ENCODE measurements at places on chromosomes 7 and 10.

GRCh38 chr7:152521420-152522337 lies 85.9 kb upstream of the KMT2C start:
- DNase-seq: no peak

GRCh38 chr10:42956045-42956444 lies 120.8 kb upstream of the RET start:
- no peak for DNase-seq

- no peak for DNase-seq
These were observed 192.7 kb downstream of the MLLT10 start for GRCh38 chr10:21726601-21727225.

GRCh38 chr7:151705636-151706276 lies 171.2 kb downstream of the PRKAG2 start:
- peak; percentile 86 for DNase-seq

DNA sequence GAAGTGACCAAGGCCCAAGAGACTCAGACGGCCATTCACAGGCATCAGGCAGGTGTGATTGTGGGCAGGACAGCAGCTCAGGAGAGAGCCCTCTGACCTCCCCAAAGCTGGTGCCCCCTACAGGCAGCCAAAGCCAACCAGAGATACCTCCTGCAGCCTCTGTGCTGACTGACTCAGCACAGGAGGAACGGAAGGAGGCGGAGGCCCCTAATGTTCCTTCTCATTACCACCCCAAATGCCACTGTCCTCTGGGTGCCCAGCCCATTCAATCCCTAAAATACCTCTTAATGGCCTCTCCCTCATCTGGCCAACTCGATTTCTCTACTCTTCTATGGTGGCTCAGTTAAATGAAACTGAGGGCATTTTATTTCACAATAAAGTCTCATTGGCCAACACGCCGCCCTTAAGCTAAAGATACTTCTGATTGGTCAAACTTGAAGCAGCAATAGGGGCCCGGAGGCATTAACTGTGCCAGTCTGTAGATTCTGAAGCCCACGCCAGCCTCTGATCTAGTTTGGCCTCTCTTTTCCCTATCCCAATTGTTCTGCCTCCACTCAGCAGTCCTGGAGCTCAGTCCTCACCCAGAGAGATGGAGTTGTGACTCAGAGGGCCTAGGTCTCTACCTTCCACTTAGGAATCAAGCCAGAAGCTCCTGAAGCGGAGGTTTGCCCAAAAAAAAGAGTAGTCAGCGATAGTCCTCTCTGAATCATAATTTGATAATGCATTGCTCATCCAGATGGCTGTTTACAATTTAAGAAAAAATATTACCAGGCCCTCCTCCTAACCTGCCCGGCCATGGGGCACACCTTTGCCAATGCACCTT lies 1.2 kb downstream of the CYREN start:
- peak; percentile 56 for DNase-seq

- no peak for DNase-seq
These were observed 254.9 kb downstream of the PLXNA4 start for GRCh38 chr7:132321387-132321786.

- no peak for DNase-seq
These were observed 781.0 kb upstream of the LRRN3 start for GRCh38 chr7:110309941-110310340.

DNA sequence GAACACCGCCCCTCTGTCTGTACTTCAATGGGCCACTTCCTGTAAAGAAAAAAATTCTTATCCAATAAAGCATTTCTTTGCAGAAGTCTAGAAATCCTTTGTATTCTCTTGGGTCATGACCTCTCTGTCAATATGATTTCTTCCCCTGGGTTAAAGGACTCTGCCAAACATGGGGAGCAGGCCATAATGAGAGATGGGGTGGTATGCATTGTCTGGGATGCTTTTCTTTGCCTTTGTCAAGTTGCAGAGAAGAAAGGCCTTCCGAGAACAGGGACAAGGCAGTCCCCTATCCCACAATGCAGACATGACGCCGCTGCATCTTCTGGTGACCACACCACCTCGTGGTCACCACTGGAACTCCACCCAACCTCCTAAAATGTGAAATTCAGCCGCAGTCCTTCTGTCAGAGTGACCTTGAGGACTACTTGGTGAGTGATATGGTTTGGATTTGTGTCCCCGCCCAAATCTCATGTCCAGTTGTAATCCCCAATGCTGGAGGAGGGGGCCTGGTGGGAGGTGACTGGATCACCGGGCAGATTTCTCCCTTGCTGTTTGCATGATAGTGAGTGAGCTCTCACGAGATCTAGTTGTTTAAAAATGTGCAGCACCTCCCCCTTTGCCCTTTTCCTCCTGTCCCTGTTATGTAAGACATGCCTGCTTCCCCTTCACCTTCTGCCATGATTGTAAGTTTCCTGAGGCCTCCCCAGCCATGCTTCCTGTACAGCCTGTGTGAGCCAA lies 15.2 kb upstream of the FRMPD2 start:
- peak; percentile 79 for DNase-seq

DNA sequence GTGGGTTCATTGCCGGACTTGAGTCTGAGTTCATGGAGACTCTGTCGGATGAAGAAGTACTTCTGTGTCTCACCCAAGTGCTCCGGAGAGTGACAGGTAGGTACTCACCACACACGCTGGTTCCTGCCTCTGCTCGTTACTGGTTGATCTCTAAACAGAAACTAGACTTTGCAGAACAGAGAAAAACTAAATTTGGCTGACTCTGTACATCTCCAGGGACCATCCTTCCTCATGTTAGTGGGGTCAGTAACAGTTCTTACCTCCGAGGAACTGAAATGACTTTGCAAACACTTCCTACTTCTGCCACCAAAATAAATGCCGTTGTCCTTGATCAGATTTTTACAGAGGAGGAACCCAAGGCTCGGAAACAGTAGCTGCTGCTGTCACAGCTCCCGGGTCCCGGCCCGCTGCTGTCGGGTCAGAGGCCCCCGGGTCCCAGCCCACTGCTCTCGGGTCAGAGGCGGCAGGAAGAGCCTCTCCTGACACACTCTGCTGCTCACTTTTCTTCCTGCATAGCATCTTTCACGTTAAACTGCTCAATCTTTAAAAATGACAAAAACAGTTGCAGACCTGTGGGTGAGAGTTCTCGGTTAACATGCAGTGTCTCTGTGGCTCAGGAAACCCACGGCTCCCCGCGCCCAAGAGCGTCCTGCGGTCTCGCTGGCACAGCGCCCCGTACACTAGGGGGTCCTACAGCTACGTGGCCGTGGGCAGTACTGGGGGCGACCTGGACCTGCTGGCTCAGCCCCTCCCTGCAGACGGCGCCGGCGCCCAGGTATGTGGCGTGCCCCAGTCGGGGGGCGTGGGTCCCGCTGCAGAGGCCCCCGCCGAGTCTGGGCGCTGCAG lies 4.8 kb upstream of the MTG1 start:
- peak; percentile 15 for DNase-seq

DNA sequence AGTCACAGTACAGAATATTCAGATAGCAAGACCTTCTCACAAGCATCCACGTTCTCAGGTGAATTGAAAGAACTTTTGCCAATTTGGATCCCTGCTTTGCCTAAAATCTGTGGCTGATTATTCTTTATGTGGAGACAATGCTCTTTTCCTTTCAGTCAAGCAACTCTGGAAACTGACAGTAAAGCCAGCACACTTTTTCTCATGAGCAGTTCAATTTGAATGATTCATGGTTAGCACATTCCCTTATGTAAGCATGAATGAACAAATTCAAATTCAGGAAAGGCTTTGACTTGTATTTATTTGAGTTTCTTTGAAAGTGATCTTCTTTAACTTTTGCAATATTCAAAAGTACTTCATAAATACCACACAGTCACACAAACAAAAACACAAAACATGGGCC lies 57.6 kb downstream of the MEOX2 start:
- DNase-seq: no peak

DNA sequence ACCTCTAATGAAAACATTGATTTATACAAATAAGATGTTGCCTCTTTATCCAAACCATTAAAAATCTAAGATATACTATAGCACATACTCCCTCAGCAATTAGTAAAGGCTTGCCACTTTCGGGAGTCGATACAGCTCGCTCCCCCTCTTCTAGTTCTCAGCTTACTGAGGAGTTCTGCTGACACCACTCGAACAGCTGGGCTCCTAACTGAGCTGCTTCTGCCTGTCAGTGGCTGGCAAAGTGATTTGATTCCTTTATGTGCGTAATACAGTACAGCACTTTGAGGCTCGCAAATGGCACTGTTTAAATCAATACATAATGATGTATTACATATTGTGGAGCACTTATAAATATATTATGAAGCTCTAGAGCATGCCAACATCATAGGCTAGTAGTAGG lies 241.8 kb downstream of the CREB5 start:
- no peak for DNase-seq

DNA sequence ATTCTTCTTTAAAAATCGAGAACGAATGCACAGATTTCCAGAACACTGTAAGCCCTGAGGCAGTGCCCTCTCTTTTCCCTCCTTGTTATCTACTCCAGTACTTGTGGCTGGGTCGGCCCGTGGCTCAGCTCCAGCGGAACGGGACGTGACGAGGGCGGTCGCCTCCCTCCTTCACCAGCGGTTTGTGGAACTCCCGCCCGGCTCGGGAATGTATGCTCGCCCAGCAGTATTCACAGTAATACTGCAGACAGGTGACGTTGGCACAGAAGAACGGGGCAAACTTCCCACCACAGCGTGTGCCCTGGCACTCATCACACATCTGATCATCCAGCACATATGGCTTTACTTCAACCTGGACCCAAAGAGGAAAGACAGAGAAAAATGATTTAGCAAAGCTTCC lies 128.5 kb downstream of the BTAF1 start:
- DNase-seq: no peak

DNA sequence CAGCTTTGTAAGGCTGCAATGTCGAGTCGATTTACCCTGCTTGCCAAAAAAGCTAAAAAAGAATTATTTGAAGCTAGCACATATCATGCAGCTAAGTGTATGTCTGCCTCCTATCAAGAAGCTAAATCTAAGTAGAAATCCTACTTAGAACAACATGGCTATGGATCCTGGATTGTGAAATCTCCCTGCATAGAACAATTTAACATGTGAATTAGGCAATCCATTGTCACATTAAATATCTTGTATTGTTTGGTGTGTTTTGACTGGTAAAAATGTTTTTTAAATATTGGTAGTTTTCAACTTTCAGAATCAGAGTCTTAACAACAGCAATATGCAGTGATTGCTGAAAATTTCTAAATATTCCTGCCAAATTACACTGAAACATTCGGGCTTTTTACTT lies 73.3 kb downstream of the SKIDA1 start:
- no peak for DNase-seq

GRCh38 chr10:119575991-119576390 lies 20.8 kb downstream of the TIAL1 start:
- DNase-seq: no peak

GRCh38 chr10:17219024-17219423 lies 9.0 kb upstream of the VIM start:
- no peak for DNase-seq

DNA sequence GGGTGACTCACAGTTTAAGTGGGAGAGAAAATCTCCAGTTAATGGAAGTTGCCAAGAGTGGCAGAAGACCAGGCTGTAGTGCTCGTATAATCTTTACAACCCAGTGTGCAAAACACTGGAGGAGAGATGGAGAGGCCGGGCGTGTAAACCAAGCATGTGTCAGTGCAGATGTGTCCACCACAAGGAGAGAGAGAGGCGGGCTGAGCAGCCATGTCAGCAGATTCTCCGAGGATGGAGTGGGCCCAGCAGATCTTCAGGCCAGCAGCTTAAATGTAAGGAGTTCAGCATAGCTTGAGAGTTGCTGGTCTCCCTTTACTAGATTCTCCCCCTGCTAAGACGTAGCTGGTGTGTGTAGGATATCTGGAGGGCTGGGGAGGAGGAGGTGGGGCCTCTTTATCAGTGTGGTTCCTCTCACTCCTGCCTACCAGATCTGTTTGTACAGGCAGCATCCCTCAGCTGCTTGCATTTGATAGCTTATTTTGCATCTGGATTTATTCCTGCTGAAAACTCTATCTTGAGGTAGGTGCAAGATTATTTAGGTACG lies 13.7 kb downstream of the BPGM start:
- no peak for DNase-seq

GRCh38 chr7:92751902-92752901 lies 84.2 kb downstream of the CDK6 start:
- no peak for DNase-seq

DNA sequence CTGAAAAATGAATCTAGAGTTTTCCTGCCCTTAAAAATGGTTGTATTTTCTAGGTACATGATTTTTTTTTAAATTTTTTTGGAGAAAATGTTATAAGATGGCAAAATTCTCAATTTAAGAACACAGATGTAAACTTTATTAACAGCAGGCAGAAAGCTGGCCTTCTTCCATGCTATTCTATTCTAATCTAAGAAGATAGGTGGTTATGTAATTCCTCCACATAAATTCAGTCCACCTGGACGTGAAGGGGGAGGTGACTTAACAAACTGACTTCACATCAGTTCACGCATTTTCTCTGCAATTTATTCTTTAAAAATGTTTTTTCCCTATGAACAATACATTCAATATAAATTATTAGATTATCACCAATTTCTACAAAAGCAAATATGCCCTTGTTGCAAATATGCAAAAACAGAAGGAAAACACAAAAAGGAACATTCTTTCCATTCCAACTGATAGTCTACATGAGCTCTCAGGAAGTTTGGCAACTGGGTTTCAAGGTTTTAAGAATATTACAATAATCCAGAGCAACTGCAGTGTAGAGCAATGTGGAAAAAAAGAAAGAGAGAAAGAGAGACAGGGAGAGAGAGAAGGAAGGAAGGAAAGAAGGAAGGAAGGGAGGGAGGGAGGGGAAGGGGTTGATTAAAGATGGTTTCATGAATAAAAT lies 76.8 kb downstream of the HIBADH start:
- DNase-seq: no peak

DNA sequence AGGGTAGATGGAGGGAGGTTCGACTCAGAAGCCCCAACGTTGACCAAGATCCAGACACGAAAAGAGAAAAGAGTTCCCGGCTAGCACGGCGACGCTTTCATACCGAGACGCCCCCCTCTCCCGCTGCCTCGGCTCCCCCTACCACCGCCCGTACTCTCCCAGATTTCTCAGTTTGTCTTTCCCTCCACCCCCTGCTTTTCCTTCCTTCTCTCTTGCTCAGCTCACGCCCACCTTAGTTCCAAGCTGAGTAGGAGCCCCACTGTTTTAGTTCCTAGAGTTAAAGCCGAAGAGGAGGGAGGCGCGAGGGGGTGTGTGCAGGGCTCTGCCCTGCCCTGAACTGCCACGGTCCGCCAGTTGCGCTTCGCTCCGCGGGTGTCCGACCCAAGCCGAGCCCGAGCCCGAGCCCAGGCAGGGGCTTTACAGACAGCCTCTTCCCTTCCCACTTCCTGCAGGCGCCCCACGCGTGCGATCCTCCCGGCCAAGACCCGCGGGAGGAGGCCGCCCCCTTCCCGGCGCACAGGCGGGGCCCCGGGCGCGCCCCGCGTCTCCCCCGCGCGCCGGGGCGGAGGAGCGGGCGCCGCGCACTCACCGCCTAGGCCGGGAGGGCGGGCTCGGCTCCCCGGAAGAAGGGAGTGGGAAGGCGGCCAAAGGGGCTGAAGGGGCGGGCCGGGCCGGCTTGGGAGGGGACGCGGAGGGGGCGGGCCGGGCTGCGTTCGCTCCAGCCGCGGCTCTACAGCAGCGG lies at the start of gene EPHB6:
EPHB6 (plus strand) TSS at position 705 of the 742 bp plus-strand sequence. CDS start 8,152 bp downstream, outside the sequence.
- peak; percentile 70 for DNase-seq

- no peak for DNase-seq
These were observed 37.4 kb downstream of the LRRC72 start for GRCh38 chr7:16564023-16564380.

- no peak for DNase-seq
These were observed 1396.8 kb upstream of the LRRTM3 start for GRCh38 chr10:65528986-65529385.
